ENCODE measurements at places on chromosomes 16 and 17.

- no peak for DNase-seq
Observed at GRCh38 chr16:1019231-1020090, 37.9 kb downstream of the SOX8 start.

GRCh38 chr16:78390508-78391324 lies 291.3 kb downstream of the WWOX start:
- DNase-seq = no peak

- no peak for DNase-seq
Observed at GRCh38 chr16:15961571-15962090, 12.2 kb downstream of the ABCC1 start.

DNA sequence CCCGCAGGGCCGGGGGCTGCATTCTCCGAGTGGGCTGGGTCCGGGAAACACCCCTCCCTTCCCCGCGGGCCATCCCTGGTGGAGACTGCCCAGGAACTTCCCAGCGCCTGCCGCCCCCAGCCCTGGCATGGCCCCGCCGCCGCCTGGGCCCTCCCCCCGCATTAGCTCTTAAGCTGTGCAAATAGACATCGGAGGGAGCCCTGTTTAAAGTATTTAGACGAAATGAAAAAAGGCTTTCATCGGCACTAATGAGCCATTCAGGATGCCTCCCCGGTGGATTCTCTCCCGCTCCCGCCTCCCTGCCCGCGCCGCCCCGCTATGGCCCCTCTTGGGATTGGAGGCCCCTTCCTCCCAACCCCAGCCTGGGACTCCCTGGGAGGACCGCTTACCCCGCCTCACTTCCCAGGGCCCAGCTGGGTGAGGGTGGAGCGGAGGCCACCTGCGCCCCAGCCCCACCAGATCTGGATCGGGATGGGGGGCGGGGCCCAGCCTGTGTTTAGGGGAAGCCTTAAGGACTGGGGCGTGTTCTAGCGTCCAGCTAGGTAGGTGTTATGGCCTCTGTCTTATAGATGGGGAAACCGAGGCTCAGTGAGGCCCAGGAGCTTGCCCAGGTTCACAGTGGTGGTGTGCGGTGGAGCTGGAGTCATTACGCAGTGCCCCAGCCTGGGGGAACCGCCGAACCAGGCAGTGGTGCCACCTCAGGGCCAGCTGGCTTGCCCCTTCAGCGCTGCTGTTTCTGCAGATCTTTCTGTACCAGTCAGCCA lies 19.7 kb downstream of the SEZ6 start:
- no peak for DNase-seq

GRCh38 chr16:48003206-48003907 lies 152.4 kb downstream of the ABCC12 start:
- DNase-seq = no peak

- DNase-seq = no peak
Observed at GRCh38 chr16:9311303-9311954, 220.0 kb downstream of the HAPSTR1 start.

DNA sequence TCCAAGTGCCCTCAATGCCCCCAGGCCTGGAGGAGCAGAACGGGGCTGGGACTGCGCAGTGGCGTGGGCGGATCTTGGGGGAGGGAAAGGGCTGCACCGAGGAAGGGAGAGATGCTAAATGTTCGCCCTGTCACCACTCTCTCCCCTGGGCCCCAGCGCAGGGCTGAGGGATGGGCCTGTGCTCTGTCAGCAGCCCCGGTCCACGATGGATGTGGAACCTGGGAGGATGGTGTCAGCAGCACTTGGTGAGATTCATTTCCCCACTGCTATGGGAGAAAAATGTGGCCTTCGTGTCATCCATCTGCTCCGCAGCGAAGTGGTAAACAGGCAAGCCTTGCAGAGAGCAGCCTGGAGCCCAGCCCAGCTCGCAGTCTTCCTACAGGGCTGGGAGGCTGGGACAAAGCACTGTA lies 72.0 kb downstream of the TMEM132E start:
- no peak for DNase-seq

DNA sequence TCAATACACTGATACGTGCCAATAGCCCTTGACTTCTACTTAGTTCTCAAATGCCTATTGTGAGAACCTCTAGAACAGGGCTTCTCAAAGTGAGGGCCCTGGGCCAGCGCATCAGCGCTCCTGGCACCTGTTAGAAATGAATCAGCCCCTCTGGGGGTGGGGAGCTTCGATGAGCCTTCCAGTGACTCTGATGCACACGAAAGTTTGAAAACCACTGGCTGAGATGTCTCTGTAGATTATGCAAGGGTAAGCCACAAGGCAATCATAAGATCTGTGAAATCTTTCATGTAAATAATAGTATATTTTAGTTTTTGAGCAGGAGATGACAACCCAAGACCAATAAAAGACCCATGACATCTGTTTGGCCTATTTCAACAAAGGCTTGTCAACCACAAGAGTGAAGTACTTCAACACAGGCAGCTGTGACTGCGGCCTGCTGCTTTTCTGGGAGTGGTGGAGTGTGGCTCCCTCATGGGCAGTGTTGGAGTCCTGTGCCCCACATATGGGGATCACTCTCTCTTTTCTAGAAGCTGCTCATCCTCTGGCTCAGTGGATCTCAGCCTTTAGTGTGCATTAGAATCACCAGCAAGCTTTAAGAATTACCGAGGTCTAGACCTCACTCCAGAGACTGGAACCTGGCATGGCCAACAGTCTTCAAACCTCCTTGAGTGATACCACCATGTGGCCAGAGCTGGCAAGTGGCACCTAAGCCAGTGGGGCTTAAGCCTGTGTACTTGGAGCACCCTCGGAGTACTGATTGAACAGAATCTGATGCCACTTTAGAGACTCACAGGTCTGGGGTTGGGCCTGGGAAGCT lies 5.8 kb downstream of the MTHFSD start:
- DNase-seq = no peak

- no peak for DNase-seq
Observed at GRCh38 chr17:17120294-17120693, 78.0 kb downstream of the MPRIP start.

- no peak for DNase-seq
Observed at GRCh38 chr17:83065660-83066542, 13.5 kb upstream of the METRNL start.

- DNase-seq = peak; percentile 86
Observed at GRCh38 chr17:46742565-46743270, 75.8 kb downstream of the WNT3 start.

- peak; percentile 80 for DNase-seq
Observed at GRCh38 chr17:41065829-41066624, at the start of gene KRTAP2-4. KRTAP2-4 (minus strand) TSS chr17:41065879; CDS start chr17:41065845, 34 bp downstream.

DNA sequence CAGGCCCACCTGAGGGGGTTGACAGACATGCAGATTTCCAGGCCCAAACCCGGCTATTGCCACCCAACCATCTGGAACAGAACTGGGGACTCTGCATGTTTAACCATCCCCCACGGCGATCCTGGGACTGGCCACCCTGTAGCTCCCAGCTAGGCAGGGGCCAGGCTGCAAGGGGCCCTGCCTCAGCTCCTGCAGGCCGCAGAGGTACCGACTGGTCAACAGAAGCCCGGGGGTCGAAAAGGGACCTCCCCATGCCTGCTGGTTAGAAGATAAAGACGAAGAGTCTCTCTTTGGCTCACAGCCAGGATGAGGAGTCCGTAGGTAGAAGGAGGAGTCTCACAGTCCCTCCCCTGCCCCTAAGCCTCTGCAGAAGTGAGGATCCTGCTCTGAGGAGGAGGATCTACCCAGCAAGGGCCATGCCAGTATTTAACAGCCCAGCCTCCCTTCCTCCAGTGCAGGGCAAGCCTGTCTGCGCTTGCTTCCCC lies 223.4 kb upstream of the TNRC6C start:
- DNase-seq = no peak

GRCh38 chr17:52524096-52524637 lies 365.7 kb upstream of the CA10 start:
- DNase-seq = no peak

DNA sequence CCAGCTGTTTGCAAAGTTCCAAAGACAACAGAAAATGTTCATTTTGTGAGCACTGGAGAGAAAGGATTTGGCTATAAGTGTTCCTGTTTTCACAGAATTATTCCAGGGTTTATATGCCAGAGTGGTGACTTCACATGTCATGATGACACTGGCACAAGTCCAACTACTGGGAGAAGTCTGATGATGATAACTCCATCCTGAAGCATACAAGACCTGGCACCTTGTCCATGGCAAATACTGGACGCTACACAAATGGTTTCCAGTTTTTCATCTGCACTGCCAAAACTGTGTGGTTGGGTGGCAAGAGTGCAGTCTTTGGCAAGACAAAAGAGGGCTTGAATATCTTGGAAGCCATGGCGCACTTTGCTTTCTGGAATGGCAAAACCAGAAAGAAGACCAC lies 385.0 kb downstream of the CDH11 start:
- no peak for DNase-seq

- no peak for DNase-seq
Observed at GRCh38 chr17:67520252-67520906, 143.3 kb downstream of the PITPNC1 start.

- DNase-seq = no peak
Observed at GRCh38 chr17:56536766-56537165, 56.7 kb upstream of the NOG start.

- no peak for DNase-seq
Observed at GRCh38 chr17:19274893-19275292, 37.7 kb downstream of the EPN2 start.

DNA sequence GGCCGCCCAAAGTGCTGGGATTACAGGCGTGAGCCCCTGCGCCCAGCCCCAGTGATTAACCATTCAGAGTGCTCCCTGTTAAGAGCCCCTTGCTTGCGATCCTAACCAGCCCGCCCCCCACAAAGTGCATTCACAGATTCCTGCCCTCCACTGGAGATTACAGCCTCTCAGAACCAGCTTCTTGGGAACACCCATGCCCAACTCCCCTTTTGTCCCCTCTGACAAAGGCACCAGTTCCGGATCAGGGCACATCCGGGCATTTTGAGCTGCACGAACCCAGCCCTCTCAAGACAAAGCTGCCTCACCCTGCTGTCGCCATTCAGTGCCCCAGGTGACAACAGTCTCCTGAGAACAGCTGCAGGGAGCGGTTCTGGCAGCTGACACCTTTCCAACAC lies 848 bp upstream of the KRT19 start:
- DNase-seq = no peak

DNA sequence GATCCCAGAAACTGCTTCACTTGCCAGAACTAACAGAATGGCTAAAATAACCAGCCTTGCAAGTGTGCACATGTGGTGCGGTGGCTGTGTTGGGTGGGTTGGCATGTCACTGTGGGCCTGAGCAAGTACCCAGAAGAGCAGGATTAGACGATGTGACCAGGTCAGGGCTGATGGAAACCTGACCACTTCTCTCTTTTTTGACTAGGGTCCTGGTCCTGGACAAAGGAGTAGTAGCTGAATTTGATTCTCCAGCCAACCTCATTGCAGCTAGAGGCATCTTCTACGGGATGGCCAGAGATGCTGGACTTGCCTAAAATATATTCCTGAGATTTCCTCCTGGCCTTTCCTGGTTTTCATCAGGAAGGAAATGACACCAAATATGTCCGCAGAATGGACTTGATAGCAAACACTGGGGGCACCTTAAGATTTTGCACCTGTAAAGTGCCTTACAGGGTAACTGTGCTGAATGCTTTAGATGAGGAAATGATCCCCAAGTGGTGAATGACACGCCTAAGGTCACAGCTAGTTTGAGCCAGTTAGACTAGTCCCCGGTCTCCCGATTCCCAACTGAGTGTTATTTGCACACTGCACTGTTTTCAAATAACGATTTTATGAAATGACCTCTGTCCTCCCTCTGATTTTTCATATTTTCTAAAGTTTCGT lies 16.7 kb downstream of the ANKRD40 start:
- DNase-seq = no peak

GRCh38 chr16:87240211-87241136 lies 76.7 kb downstream of the C16orf95 start:
- DNase-seq = no peak

- DNase-seq = peak; percentile 44
Observed at GRCh38 chr16:749010-749409, 8.2 kb upstream of the CIAO3 start.

DNA sequence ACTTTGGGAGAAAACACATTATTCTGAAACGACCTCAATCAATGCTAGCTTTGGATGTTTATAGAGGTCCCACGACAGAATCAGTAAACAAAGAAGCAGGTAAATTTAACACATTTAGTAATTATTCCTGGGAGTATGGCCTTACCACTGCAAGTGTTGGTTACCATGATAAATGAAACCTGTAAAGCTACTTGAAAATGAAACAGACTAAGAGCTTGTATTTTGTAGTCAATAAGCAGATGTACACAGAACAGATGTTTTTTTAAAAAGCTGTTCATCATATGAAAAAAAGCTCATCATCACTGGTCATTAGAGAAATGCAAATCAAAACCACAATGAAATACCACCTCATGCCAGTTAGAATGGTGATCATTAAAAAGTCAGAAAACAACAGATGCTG lies 295.3 kb upstream of the XYLT1 start:
- no peak for DNase-seq

GRCh38 chr17:78234261-78234865 lies 2.9 kb downstream of the TMEM235 start:
- DNase-seq = no peak

DNA sequence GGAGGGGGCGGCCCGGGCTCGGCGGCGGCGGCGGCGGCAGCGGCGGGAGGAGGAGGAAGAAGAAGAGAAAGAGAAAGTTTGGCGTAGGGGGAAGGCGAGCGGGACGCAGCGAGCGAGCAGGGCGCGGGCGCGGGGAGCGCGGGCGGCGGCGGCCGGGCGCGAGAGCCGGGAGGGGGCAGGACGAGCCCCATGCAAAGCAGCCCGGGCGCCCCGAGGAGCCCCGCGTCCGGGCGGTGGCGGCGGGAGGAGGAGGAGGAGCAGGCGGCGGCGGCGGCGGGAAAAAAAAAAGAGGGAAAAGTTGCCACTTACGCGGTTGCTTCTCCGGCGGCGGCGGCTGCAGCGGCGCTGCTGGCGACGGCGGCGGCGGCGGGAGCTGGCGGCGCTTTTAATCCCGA lies 10.3 kb upstream of the ZFHX3 start:
- no peak for DNase-seq

Measured in HS-5 (cell line).